ENCODE measurements at places on chromosomes 6 and 20. TPM values are rescaled to one million over a fixed set of nuclear protein-coding genes. Genes with fewer than 3 reads are reported as not detected.

GRCh38 chr6:107244742-107245480 lies 129.6 kb upstream of the BEND3 start:
- no peak for DNase-seq

The CGAS gene
- polyA plus RNA-seq: 2.8 TPM

The RAMACL gene
- 0.30 TPM for polyA plus RNA-seq

DNA sequence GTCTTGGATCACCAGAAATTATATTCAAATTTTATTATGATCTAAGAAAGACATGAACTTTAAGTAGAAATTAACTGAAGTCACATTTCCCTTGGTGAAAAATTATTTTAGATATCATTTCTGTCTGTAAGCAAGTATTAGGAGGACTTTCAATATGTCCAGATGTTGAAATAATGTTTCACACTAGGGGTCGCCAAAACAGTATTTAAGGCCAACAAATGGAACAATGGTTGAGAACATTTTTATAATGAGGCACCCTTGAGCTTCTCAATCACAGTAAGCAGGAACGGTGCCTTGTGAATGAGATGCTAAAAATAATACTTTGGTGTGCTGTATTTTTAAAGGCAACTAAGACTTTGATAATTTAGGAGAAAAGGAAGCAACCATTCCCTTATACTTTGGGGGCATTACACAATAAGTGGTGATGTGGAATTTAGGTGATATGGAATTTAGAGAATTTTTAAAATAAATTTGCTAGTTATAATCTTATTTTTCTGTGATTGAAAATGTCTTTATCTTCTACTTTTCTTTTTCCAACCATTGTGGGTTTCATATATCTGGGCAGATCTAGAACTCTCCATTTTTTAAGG lies 9.6 kb upstream of the SF3B5 start:
- DNase-seq: peak; percentile 26

DNA sequence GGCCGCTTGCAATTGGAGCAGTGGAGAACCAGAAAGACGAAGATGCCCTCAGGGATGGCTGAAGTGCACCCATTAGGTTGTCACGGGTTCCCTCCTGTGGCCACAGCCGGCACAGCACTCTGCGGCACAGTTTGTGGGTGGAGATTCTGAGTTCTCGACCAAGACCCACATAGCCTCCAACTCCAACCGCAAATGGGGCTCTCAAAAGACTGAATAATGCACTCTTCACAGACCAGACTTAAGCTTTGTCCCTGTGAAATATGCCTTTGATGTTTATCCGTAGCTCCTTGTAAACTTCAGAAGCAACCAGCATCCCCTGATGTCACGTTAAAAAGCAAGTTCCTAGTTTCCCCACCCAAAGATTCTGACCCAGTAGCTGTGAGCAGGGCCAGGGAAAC lies 934 bp upstream of the CST9 start:
- peak; percentile 52 for DNase-seq

DNA sequence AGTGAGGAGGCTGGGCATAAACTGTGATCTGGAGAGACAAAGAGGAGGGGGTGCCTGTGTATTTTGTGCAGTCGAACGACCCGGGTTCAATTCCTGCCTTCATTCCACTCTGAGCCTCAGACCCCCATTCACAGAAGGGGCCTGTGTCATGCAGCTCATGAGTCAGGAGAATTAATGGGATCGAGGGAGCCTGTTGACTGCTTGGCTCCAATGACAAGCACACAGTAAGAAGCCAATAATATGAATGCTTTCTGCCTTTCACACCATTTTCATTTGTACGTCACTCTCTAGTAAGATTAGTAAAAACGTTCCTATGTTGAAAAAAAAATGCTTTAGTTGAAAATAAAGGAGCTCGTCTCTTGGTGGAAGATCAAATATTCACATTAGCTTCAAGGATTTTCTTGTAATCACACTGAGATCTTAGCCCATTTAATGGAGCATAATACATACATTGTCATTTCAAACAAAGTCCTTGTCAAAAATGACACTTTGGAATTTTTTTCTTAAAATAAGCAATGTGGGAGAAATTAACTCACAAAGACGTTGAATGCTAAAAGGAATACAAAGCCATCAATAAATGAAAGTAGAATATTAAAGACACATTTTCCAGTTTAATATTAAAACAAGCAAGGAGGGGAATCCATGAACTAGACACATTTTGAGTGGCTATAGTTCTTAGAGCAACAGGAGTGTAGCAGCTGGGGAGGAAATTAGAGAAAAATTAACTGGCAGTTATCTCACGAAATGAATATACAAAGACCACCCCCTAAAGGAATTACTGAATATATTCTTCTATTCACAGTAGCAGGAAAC lies 246.7 kb upstream of the AFDN start:
- no peak for DNase-seq

DNA sequence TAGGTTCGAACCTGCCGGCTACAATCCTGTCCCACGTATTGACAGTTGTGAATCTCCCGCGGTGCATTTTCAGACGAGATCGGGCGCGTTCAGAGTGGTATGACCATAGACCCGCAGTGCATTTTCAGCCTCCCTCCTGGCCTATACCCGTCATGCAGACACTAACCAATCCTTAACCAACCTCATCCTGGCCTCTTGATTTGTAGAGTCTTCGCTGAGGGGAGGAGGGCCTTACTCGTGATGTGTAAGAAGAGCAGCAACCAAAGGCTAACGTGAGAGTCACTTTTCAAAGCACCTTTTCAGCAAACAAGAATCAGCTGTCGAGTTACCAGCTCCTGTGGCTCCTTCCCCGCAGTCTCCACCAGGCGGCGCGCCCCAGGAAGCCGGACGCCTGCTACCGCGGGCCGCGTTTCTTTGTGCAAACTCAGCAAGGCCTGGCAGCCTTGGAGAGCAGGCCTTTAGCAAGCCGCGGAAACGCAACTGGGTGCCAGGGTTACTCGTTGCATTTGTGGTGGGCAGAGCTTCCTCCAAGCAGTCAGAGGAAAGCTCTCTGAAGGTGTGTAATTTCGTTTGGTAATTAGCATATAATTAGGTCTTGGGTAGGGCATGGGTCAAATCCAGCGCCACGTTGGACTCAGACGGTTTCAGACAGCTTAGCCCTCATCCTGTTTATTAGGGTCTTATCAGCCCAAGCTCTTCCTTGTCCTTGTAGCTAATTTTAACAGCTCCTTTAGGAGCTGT lies 139.8 kb downstream of the OR2B2 start:
- peak; percentile 94 for DNase-seq

The CCN6 gene
- 0.43 TPM for polyA plus RNA-seq

The MROH8 gene
- 3.6 TPM for polyA plus RNA-seq

The RAB44 gene
- 0.04 TPM for polyA plus RNA-seq

The AHCY gene
- 161 TPM for polyA plus RNA-seq

GRCh38 chr6:30885481-30885998 lies 1.2 kb downstream of the DDR1 start:
- DNase-seq: peak; percentile 69

GRCh38 chr6:100923481-100924165 lies 42.5 kb upstream of the ASCC3 start:
- DNase-seq: no peak

The WFDC10B gene
- not detected for polyA plus RNA-seq

- DNase-seq: no peak
Observed at GRCh38 chr20:58839991-58840747, 10.5 kb downstream of the GNAS-AS1 start.

DNA sequence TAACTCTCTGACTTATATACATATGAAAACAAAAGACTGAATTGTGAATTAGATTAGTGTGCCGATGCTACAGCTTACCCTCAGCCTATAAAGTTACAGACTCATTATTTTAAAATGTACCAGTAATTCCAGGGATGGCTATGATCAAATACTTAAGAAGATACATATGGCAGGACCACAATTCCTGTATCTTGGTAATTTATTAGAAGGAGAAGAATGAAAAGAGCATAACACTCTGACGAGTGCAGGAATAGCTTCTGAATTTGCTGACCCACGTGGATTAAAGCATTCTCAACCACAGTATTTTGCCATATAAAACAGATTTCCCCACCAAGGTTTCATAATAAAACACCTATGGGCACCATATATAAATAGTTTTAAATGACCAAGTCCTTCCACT lies 368.5 kb upstream of the RUNX2 start:
- DNase-seq: no peak

- no peak for DNase-seq
Observed at GRCh38 chr20:1888796-1889463, 6.3 kb upstream of the SIRPA start.

- DNase-seq: no peak
Observed at GRCh38 chr20:64092258-64093012, 8.2 kb upstream of the LKAAEAR1 start.

The EPHA7 gene
- 6.5 TPM for polyA plus RNA-seq

DNA sequence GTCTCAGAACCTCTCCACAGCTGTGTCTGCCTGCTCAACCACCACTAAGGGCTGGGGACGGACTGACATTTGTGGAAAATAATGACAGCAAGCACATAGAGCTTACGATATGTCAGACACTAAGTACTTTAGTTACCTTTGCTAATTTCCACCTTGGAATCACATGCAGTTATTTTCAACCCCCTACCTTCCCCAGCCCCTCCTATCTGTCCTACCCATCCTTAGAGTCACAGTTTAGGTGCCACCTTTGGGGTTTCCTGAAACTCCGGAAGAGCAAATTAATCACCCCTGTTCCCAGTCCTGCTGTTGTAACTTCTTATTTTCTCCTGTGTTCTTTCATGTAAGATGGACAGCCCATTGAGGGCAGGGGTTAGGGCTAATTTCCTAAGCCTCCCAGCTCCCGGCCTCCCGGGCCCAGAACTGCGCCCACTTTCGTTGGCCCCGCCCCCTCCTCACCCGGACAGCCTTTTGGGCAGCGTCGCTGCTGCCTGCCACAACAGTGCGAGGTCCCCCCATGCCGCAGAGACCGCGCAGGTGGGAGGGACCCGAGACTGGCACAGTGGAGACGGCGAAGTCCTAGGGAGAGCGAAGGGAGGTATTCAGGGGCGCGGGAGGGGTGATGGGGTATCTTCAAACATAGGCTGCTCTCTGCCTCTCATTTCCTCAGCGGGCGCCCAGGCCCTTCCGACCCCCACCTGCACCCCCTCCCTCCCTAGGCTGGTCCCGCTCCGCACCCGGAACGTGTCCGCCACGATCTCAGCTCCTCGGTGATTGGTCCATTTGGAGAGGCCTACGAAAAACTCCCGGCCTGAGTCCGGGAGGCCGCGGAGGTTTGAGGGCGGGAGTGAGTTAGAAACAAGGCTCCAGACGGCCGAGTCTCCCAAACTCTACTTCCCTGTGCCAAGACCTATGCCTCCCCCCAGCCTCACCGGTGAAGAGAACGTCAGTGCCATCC lies 1.1 kb downstream of the DDAH2 start:
- DNase-seq: no peak

DNA sequence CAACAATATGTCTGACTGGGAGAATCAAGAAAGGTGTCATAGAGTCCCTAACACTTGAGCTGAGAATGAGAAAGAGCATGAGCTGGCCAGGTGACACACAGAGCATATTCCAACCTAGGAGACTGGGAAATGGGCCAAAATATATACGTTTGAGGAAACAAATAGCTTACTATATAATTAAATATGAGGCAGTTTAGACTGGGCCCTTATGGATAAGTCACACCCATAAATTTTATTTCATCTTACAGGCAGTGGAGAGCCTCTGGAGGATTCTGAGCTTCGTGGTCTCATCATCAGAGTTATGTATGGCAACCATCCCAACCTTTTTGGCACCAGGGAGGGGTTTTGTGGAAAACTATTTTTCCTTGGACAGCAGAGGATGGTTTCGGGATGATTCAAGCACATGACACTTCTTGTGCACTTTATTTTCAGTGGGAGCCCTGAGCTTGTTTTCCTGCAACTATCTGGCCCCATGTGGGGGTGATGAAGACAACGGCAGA lies 12.9 kb upstream of the NQO2 start:
- DNase-seq: no peak

- peak; percentile 49 for DNase-seq
Observed at GRCh38 chr20:58852543-58853271, at the start of gene GNAS. Gene GNAS, plus strand, starts transcription at chr20:58852716.

The GNAS-AS1 gene
- 0.40 TPM for polyA plus RNA-seq

GRCh38 chr20:34636648-34637047 lies 40.2 kb downstream of the PIGU start:
- DNase-seq: no peak

DNA sequence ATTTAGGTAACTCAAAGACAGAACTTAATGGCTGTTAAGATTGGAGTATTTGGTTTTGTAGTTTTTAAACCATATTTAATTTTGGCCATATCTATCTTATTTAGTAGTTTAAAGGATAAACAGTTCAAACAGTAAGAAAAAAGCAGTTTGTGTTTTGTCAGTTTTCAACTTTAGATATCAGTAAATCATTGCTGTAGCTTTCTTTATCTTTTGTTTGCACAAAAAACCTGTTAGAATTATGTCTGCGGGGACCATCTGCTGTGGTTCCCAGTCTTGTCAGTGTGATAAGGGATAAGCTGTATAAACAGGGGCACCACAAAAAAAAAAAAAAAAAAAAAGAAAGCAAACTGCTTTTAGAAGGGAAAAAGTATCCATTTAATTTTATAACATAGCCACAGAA lies 40.9 kb downstream of the CDKAL1 start:
- DNase-seq: no peak

GRCh38 chr20:14481863-14482262 lies 144.5 kb upstream of the FLRT3 start:
- DNase-seq: no peak

DNA sequence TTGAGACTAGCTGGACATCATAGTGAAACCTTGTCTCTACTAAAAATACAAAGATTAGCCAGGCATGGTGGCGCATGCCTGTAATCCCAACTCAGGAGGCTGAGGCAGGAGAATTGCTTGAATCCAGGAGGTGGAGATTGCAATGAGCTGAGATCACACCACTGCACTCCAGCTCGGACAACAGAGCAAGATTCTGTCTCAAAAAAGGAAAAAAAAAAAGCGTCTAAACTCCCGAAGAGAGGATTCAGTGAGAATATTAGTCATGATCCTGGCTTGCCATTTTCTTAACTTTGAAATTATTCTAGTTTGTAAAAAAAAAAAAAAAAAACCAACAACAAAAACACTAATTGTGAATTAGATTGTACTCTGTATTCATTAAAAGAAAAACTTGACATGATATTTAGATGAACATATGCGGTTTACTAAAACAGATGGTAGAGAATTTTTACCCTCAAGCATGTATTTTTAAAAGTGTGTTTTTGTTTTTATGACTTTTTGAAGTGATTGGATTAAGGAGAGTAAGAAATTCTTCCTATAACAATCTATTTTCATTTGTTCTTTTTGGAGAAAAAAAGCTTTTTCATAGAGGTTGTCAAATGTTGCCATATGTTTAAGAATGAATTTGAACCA lies 80.7 kb downstream of the UST start:
- no peak for DNase-seq

The IRF4 gene
- 0.21 TPM for polyA plus RNA-seq

The FAXC gene
- polyA plus RNA-seq: 4.9 TPM

The HSPA12B gene
- 6.3 TPM for polyA plus RNA-seq

GRCh38 chr6:160899671-160900430 lies 91.7 kb upstream of the MAP3K4 start:
- DNase-seq: peak; percentile 48

DNA sequence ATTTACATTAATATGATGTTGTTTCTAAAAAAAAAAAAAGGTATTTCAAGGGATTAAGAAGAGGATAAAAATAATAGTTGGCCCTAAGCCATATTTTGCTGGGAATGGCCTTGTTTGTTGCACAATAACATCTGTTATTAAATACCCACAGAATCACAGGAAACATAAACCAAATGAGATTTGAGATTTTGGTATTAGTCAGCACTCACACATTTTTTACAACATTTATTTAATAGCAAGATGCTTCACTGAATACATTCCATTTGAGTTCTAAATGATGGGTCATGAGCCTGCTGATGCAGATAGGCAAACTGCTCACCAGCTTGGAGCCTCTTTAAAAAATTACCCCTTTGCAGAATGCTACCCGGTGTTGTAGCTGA lies 92.9 kb upstream of the ENPP5 start:
- no peak for DNase-seq

- DNase-seq: no peak
Observed at GRCh38 chr6:113627480-113627879, 229.7 kb upstream of the MARCKS start.

The OR2J3 gene
- polyA plus RNA-seq: not detected
